ENCODE measurements at places on chromosomes 7 and 10.

- DNase-seq: no peak
These were observed 619.8 kb downstream of the LRMDA start for GRCh38 chr10:76051007-76051936.

DNA sequence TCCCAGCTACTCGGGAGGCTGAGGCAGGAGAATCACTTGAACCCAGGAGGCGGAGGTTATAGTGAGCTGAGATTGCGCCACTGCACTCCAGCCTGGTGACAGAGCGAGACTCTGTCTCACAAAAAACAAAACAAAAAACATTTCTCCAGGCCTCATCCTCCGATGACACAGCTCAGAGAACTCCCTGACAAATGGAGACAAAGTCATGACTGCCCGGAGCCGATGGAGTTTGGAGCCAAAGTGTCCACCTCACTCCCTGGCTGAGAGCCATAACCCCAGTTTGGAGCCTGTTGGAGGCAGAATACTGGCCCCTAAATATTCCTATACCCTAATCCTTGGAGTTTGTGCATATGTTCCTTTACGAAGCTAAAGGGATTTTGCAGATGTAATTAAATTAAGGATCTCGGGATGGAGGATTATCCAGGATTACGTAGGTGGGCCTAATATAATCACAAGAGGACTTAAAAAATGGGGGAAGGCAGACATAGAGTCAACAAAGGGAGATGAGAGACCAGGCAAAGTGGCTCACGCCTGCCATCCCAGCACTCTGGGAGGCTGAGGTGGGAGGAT, 22.7 kb downstream of the SSC4D start:
- DNase-seq: no peak

DNA sequence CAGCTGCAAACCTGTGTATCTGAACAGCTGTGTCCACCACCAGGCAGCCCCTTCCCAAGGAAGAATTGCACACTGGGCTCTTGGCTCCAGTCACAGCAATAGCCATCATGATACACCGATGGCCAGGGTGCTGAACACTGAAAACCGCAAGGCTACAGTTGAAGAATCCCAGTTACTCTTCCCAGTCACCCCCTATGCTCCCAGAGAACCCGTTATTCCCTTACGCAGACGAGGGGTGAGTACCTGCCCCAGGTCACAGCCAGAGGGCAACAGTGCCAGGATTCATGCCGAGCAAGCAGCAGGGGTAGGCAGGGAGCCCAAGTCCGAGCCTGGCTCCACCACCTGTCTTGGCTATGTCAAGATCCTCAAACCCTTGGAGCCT, 57.8 kb downstream of the RASGEF1A start:
- no peak for DNase-seq

GRCh38 chr10:23067939-23068775, 27.2 kb upstream of the MSRB2 start:
- peak; percentile 11 for DNase-seq

DNA sequence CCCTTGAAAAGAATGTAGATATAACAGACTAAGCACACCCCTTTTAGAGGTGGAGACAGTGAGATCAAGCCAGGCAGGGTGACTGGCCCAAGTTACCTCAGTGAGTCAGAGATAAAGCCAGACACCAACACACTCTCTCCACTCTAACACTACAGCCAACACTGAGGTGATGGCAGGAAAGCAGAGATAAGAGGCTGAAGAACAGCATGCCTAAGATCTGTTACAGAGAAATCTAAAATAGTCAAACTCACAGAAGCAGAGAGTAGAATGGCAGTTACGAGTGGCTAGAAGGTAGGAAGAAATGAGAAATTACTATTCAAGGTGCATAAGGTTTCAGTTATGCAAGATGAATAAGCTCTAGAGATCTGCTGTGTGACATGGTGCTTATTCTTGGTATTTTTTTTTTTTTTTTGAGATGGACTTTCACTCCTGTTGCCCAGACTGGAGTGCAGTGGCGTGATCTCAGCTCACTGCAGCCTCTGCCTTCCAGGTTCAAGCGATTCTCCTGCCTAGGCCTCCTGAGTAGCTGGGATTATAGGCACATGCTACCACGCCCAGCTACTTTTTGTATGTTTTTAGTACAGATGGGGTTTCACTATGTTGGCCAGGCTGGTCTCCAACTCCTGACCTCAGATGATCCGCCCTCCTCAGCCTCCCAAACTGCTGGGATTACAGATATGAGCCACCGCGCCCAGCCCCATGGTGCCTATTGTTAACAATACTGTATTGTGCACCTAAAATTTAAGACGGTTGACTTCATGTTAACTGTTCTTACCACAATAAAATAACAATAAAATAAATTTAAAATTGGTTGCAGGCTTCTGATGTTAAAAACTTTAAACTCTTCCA, 28.7 kb downstream of the ICA1 start:
- DNase-seq: no peak

DNA sequence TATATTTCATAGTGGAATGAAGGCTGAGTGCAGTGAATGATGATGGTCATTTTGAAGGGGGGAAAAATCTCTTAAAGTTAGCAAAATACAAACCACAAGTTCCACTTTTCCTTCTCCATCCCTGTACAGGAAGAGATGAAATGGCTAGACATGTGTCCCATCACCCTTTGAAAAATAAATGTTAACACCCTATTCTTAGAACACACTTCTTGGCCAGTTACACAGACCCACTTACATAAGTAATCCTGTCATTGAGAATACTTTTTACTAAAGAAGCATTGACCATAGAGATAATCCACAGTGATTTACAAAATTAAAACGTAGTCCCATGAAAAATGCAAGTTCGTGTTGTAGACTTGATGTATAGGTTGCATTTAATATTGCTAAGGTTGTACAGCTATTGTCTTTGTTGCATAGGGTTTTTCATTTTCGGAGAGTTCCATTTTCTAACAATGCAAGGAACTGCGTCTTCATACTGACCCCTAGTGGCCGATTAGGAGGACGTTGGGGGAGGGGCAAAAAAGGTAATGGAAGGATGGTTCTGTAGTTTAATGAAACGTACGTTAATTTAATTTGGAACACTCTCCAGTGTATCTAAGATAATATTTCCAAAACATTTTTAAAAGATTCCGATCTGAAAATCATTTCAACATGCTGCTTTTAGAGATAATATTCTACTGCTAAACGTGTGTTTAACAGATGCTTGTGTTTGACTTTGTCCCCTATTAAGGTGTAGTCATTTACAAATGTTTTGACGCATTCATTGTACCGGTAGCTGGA, 60.9 kb downstream of the ARMC3 start:
- no peak for DNase-seq

DNA sequence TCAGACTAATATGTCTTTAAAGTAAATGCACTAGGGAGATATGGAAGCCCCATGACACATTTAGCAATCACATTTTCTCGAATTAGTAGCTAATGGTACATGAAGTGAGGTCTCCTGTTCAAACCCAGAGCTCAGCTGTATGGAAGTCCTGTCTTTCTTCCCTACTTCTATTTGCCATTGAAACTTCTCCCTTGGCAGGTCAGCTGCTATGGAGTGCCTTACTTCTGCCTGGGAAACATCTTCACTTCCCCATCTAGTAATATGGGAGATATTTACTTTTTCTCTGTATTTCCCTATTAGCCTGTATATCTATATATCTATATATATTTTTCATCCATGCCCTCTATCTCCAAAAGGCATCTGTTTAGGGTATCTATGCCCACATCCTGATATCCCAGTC, 225.3 kb upstream of the INHBA start:
- no peak for DNase-seq

DNA sequence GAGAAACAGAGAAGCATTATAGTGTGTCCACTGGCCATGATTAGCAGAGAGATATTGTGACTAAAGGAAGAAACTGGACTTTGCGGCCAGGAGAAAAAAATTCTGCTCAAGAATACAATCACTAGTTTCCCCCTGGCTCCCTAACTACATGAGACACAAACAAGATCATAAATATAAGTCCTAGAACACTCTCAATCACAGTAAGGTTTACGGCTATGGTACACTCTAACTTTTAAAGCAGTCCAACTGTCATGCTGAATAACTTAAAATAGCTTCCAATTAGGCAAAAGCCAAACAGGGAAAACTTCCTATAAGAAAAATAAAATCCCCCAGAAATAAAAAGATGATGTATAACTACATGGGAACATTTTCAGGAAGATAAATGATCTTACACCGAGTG, 132.1 kb downstream of the STRA8 start:
- DNase-seq: no peak

DNA sequence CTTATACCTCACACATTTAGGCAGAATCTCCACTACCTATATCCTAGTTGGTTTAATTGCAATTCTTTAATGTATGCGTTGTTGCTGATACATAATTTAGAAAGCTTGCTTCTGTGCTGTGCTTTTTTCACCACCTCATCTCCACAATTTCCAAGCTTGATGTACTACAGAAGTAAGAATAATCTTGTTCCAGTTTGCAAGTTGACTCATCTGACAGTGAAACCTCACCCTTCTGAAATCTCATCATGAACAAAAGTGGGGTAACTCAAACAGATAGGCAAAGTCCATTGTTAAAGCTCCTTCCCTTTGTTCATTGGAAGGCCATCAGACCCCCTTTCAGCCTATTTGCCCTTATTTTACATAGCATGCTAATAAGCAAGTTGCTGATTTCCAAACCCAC, 13.6 kb downstream of the EIF4EBP2 start:
- no peak for DNase-seq

DNA sequence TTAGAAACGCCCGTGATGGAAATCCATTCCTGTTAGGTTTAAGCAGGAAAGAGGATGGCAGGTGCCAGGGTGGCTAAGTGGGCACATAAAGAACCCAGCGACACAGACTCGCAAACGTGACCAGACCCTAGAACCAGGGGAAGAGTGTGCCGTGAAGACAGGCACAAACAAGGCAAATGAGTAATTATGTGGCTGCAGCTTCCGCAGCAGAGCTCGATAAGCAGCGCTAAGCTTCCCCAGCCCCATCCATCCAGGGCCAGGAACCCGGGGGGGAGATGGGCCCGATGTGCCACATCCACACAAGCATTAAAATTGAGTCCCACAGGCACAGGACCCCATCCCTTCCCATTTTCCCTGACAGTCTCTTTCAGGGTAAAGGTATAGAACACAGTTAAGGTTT, 14.0 kb upstream of the ZFAND2A start:
- DNase-seq: no peak

- DNase-seq: no peak
These were observed 74.8 kb downstream of the DNAJB6 start for GRCh38 chr7:157411580-157411979.

DNA sequence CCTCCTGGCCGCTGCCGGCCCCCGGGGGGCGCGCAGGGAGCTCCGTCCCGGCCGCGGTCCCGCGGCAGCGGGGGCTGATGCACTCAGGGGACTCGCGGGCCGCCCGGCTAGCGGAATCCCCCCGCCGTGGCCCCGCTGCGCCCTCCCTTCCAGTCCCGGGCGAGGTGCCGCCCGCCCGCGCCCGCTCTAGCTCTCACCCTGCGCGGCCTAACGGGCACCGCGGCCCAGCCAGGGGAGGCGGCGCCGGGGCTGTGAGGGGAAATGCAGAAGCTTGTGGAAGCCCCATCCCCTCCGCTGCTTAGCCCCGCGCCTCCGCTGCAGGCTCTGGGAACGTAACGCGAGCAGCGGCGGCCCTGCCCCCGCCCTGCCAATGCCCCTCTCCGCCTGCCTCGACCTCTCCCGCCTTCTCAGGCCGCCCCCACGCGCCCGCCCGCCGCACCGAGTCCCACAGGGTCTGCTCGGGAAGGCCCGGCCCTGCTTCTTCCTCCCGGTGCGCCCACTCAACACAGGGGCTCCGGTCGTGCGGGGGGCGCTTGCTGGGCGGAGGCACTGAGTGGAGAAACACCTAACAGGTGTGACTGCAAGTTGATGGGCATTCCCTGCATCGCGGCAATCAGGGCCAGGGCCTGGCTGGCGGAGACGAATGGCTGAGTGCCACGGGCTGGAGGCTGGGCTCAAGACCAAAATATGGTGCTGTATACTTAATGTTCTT, 384 bp upstream of the TMEM229A start:
- DNase-seq: no peak

DNA sequence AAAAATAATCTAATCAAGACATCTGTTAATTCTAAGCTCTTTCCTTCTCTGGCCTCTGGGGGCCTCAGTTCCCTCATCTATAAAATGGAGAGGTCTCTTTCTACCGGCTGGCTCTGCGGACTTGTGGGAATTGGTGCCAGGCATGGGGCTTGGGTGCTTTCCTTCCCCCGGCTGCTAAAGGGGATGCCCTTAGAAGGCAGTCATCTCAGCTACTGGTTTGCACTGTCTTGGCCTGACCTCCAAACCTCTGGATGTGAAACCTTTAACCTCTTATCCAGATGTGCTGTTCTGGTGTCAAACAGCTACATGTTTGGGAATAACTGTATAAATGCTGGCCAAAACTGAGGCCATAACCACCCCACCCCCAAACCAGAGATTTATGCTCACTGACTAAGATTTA, 320.0 kb downstream of the RPS24 start:
- no peak for DNase-seq

DNA sequence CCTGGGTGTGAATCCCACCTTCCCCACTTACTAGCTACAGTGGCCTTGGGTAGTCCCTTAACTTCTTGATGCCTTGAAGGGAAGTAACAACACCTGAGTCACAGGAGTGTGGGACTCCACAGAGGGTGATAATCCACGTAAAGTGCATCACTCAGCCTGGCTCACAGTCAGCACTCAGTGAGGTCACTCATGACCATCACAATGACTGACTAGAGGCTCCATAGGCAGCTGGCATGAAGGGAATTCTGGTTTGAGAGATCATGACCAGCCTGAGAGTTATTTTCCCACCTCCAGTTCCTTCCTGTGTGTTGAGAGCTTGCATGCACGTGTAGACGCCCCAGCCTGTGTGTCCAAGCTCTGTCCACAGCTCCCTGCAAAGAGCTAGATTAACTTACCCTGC, 34.8 kb downstream of the NEUROG3 start:
- DNase-seq: no peak

- DNase-seq: no peak
These were observed 16.0 kb upstream of the INPP5A start for GRCh38 chr10:132521466-132522102.

DNA sequence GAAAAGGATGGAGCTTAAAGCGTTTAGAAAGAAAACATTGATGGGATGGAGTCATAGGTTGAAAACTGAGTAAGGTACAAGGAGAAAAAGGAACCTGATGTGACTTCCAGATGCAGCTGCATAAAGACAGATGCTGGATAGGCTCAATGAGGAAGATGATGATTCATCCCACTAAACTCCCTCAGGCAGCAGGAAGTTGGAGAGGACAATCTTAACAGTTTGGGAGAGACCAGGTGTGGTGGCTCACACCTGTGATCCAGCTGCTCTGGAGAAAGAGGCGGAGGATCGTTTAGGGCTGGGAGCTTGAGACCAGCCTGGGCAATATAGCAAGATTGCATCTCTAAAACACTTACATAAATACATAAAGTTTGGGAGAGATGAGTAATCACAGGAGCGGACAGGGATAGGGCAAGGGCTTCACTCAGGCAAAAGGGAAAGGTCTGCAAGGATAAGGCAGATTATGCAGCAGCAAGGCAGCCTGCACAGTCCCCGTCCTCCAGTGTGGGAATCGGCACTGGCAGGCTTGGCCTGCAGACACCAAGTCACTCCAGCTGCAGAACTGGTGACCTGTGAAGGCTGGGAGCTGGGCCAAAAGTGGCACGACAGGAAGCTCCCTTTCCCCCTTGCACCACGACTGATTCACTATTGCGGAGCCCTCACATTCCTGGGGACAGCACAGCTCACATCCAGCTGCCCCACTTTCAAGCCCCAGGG, 438.5 kb downstream of the GRID1 start:
- DNase-seq: no peak

- no peak for DNase-seq
These were observed 84.3 kb upstream of the ADRB1 start for GRCh38 chr10:113959383-113959760.

Data from HS-27A (cell line).